ENCODE measurements at places on chromosomes 7 and 10. TPM values are rescaled to one million over a fixed set of nuclear protein-coding genes. Genes with fewer than 3 reads are reported as not detected.

VSIR gene
- 61.5 TPM for total RNA-seq

VTI1A gene
- total RNA-seq = 211 TPM

- no peak for DNase-seq
Observed at GRCh38 chr10:73791871-73792400, 6.5 kb downstream of the ZSWIM8 start.

DNA sequence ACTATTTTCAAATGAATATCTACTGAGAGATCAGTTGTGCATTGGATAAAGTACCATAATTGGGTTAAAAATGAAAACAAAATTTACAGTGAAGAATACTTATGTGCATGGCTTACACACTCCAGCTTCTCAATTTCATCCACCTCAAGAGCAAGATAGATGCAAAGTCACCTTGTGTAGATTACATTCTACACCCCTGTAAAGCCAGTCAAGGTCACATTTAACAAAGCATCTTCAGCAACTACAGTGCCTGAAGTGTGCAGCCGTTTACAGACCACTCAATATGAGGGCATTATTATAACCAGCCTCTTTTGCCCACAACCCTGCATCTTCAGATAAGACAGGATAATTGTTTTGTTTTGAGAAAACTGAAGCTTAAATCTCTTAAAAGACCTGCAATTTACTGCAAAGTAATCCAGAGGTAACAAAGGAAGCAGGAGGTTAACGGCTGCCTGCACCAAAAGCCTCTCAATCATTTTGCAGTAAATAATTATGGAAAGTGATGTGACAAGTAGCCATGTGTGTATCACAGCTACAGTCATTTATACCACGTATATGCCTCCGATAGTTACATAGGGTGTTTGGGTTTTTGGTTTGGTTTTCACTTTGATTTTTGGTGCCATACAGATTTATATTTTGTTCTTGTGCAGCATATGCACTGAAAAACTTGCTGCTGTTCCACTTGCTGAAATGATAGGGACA lies 4.9 kb downstream of the PURB start:
- no peak for DNase-seq

BLVRA gene
- total RNA-seq = 17.3 TPM

DNA sequence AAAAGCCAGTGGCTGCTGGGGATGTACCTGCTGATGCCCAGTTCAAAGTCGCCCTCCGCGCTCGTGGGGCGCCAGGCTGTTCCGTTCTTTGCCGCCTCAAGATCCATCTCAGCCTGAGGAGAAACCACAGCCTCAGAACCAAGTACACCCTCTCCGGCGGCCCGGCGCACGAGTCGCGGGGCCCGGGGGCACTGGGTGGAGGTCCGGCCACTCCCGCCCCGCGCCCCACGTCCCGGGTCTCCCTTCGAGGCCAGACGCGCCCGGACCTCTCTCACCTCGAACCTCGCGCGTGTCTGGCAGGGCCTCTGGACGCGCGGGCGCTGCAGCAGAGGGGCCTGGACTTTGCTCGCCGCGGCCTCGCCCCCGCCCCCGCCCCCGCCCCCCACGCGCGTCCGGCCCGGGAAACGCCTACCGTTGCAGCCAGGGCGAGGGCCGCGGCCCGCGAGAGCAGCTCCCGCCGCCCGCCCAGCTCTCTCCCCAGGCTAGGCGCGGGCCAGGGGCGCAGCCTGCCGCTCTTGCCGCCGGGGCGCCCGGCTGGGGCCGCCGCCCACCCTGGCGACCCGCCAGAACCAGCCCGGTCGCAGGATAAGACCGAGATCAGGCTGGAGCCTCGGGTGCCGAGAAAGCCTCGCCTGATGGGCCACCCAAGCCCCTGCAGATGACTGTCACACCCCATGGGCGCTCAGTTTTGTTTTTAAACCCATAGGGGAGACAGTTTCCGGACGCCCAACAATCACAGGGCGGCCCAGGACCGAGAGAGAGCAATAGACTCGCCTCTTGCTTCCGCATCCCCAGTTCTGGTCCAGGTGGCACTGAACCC lies at the start of gene ABCB4:
ABCB4 (minus strand) TSS at position 322 of the 820 bp plus-strand sequence; CDS start at position 107, 215 bp downstream.
- DNase-seq = peak; percentile 10

- no peak for DNase-seq
Observed at GRCh38 chr10:3570131-3570729, 214.8 kb downstream of the KLF6 start.

NUTM2A gene
- total RNA-seq = 2.7 TPM

DNA sequence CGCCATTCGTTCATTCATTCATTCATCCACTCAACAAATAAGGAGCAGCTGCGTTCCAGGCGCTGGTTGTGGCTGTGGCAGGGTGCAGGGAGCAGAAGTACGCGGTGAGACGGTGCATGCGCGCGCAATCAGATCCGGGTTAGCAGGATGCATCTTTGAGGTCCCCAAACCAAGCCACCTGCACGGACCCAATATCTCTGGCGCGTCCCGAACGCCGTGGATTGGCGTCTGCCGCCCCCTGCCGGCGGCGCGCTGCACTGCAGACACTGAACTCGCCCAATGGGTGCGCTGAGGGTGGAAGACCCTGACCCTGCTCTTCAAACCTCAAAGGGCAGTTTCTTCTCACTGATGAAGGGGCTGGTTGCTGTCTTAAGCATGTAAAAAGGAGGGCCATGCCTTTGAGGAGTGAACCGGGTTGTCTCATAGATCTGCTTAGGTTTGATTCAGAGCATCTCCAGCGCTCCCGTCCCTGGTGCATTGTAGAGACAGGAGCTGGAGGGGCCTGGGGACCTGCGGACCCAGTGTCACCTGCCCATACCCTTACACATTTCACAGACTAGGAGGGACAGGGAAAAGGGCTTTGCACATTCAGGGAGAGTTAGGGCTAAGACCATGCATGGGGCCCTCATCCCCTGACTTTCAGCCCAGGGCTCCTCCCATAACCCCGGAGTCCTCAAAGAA lies 102.5 kb downstream of the RAMP3 start:
- peak; percentile 50 for DNase-seq

DNA sequence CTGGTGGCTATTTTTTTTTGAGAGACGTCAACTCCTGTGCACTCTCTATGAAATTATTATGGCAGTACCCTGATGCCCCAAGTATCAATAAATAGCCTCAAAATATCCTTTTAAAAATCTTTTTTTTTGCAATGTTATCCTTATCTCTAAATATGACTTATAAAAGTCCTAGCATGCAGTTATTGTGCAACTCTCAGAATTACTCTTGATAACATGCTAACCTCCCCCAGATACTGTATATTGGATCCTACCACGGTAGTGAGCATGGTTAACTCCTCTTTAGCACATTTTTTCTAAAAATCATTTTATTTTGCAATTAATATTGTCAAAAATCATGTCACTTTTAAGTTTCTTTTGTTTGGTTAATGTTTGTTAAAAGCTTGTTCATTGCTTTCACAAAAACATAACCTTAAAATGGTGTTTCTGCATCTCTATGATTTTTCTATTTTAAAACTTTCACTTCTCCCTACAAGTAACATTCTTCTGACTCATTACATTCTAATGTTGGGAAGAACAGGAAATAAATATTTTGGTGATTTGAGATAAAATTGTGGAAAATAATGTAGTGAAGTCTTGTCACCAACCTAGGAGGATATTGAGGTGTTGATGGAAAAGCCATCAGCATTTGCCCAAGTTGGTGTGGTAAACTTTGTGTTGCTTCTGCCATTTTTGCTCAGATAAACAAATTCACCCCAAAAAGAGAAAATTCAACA lies 42.1 kb upstream of the ADRA2A start:
- DNase-seq = no peak

H2BK1 gene
- not detected for total RNA-seq

DNA sequence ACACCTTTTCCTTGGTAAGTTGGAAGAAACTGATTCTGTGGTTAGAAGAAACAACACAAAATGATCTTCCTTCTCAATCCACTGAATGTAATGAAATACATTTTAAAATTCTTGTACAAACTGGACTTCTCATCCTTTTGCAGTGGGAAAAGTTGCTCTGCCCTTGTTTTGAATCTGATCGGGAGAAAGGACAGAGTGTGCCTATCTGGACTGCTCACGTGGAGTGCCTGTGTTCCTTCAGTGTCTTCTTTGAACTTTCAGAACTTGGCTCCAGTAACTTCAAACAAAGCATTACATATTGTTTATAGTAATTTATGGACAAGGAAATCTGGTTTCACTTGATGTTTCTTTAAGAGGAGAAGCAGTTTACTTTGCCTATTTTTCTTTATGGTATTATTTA lies 17.1 kb downstream of the SLC26A3 start:
- DNase-seq = peak; percentile 44
